ENCODE measurements at places on chromosomes 1 and 21. TPM values are rescaled to one million over a fixed set of nuclear protein-coding genes. Genes with fewer than 3 reads are reported as not detected.

Gene SHC1
- polyA plus RNA-seq, result 50.1 TPM

Gene SLC45A3
- 27.4 TPM for polyA plus RNA-seq

Gene UTS2
- not detected for polyA plus RNA-seq

- no peak for DNase-seq
Observed at GRCh38 chr1:178573330-178573729, 60.4 kb downstream of the TEX35 start.

- DNase-seq, result no peak
Observed at GRCh38 chr1:109529881-109530456, 9.7 kb upstream of the GPR61 start.

Gene TMEM81
- polyA plus RNA-seq, result 3.8 TPM

GRCh38 chr1:240914506-240914905, 302.6 kb upstream of the GREM2 start:
- DNase-seq, result no peak

Gene ELAVL4
- polyA plus RNA-seq, result not detected

DNA sequence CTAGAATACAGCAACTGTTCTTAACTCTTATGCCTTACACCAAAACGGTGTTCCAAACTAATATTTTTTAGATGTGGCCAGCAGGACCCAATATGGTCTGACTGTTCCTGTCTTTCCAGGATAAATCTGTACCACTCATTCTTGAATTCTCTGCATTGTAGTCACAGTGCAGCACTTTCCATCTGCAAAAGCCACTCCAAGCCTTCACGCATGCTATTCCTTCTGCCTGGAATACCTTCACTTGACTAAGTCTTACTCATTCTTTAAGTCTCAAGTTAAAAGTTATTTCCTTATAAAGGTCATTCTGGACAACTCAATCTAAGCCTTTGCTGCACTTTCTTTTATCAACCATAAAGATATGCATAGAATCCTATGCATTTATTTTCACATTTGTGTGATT, 1194.5 kb downstream of the PLA2G4A start:
- DNase-seq, result no peak

Gene ADAM30
- polyA plus RNA-seq, result not detected

GRCh38 chr1:171166361-171166760, 18.7 kb upstream of the FMO2 start:
- no peak for DNase-seq

GRCh38 chr1:232766904-232767303, 38.3 kb upstream of the MAP10 start:
- no peak for DNase-seq

GRCh38 chr1:201229771-201230635, 39.4 kb downstream of the IGFN1 start:
- no peak for DNase-seq

GRCh38 chr1:153628638-153629342, 556 bp downstream of the S100A1 start:
- no peak for DNase-seq

Gene C8B
- not detected for polyA plus RNA-seq

GRCh38 chr1:5927506-5928370, 64.5 kb downstream of the NPHP4 start:
- no peak for DNase-seq

Gene S100A5
- not detected for polyA plus RNA-seq

DNA sequence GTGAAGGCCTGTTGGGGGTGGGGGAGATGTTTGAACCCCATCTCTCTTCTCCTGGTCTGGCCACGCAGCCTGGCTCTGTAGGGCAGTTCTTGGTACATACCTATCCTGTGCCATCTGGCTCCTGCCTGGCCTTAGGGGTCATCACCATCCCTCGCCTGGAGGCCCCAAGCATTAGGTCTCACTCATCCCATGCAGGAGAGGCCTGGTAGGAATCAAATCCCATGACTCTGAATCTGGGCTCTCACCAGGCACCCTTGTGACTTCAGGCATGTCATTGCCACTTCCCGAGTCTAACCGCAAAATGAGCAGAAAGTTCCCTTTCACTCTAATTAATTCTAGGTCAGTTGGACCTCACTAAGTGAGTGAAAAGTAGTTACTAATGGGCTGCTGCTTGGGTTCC, 37.2 kb downstream of the ETNK2 start:
- DNase-seq, result no peak

Gene CYYR1
- not detected for polyA plus RNA-seq

- DNase-seq, result no peak
Observed at GRCh38 chr1:185358957-185359356, 41.9 kb upstream of the IVNS1ABP start.

DNA sequence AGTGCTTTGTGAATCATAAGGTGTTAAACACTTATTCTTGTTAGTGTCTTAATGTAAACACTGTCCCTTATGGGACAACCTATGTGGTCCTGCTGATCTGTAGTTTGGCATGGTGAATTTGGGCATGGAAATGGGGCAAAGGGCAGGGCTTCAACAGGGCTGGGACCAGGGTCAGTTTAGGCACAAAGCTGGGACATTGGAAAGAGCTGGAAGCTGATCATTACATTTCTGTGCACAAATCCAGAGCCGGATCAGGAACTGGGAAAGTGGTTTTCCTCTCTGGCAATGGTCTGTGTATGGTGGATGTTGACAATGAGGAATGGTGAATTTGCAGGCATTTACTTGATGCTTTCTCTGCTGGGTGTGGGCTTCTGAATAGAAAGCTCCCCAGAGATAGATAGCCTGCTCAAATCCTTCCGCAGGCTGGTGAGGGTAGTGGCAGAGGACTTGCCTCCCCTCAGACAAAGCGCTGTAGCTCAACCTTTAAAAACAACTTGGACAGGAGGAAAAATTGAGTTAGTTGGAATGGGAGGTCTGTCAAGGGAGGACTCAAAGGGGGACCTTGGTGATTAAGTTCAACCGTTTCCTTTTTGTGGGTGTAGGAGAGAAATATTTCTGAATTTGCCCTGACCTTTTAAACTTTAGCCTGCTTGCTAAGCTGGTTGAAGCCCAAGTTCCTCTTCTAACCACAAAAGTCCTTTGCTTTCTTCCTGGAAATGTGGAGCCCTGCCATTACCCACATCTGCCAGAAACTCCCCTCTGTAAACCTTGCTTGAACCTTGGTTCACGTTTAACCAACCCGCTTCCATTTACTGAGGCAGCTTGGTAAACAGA, 35.3 kb downstream of the HLX start:
- DNase-seq, result no peak

Gene KRTAP13-4
- not detected for polyA plus RNA-seq

DNA sequence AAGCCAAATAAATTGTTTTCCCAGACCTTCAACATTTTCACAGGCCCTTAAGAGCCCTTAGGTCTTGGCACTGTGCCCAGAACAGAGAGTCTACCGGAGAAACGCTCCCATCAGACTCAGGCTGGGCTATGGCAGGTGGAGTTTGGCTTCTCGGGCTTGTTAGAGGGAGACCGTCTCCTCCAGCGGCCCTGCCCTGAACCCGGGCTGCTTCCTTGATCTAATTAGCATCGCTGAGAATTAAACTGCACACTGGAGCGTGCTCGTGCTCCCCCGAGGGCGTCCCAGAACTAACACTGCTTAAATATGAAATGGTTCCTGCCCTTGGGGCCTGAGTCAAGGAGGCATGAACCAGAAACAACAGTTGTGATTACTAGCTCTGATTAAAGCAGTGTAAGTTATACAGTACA, 634.4 kb downstream of the MATN1 start:
- DNase-seq, result no peak

- no peak for DNase-seq
Observed at GRCh38 chr1:172536256-172536655, 3.3 kb downstream of the SUCO start.

Gene NEGR1
- polyA plus RNA-seq, result 0.01 TPM

Gene BATF3
- 0.79 TPM for polyA plus RNA-seq

Gene PDC
- not detected for polyA plus RNA-seq

DNA sequence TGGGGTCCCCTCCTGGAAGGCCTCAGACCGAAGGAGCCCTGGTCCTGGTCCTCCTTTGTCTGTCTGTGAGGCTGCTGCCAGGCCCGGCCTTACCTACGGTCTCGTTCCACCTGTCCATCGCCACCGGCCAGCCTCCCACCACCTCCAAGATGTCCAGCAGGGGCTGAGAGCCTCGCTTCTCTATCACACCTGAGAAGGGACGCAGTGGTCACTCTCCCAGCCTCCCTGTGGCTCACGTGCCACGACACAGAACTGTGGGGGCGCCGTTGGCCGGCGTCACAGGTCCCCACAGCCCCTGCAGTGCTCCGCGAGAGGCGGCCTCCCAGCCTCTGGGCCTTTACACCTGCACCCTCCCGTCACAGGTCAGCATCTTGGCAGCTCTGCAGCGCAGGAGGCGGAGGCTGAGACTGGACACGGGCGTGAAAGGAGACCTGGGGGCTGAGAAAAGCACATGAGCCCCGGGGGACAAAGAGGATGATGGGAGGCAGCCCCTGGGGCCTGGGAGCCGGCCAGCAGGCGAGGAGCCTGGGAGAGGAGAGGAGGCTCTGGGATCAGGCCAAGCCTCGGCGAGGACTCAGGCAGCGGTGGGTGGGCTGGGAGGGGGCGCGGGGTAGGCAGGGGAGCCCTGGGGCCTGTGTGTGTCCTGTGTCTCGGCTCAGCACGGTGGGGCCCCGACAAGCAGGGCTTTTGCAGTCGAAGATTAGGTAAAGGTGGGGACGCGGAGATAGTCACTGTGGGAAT, 20.5 kb downstream of the PRXL2B start:
- DNase-seq, result no peak

GRCh38 chr1:5424802-5425703, 567.2 kb downstream of the NPHP4 start:
- DNase-seq, result no peak

GRCh38 chr21:17793246-17794123, 25.7 kb downstream of the C21orf91 start:
- DNase-seq, result peak; percentile 52

Gene AQP10
- not detected for polyA plus RNA-seq

DNA sequence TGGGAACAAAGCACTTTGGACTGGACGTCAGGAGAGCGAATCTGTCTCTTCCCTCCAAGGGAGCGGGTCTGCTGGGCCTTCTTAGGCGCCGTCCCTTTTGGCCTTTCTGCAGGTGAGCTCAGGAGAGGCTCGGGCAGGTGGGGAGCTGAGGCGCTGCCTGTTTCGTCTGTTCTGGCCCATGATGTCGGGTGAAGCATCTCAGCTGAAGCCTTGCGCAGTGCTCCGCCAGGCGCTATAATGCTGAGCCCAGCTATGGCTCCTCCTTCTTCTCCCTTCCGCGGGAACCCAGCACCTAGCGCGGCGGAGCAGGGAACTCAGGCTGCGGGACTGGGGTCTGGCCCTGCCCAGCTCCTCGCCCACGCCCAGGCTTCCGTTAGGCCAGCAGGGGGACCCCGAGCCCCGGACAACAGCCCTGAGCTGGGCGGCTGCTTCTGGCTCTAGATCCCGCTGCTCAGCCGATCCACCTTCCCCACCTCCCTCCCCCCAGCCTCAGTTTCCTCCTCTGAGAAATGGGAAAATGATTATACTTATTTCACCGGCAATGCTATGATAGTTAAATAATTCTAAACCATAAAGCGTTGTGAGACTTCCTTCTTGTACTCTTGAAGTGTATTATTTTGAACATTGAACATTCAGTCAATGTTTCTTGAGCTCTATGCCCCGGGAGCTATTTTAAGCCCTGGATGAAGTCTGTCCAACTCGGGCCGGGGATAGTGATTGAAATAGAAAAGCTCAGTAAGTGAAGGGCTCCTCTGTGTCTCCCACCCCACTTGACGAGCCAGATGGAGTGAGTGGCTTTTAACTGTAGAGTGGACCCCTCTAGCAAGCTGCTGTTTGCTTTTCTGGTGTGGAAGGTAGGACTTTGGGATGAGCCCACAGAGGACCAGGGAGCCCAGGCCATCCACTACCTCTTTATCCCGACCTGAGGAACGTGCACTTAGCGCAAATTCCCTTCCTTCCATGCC, 9.6 kb upstream of the ADORA1 start:
- peak; percentile 26 for DNase-seq

Gene REG4
- polyA plus RNA-seq, result not detected

Gene C1QC
- not detected for polyA plus RNA-seq

Data from B cell (primary cell).